Temporal lobe (tissue), 4 donors: ENCODE measurements at places on chromosomes 11 and 22. TPM values are rescaled to one million over a fixed set of nuclear protein-coding genes. Genes with fewer than 3 reads are reported as not detected.

The ARHGAP20 gene
- 52.4 TPM for total RNA-seq

The MPZL2 gene
- total RNA-seq, result 3.0 TPM

The PARVA gene
- total RNA-seq, result 4.2 TPM

The FGF3 gene
- total RNA-seq, result not detected

The SYCE3 gene
- not detected for total RNA-seq

The C11orf98 gene
- total RNA-seq, result 17.2 TPM

The KDELR3 gene
- total RNA-seq, result 1.5 TPM

The RRM1 gene
- 54.3 TPM for total RNA-seq

The IRAG1 gene
- total RNA-seq, result 0.98 TPM

The UQCR10 gene
- total RNA-seq, result 32.5 TPM

The CYP2D6 gene
- 2.0 TPM for total RNA-seq

The DDI1 gene
- total RNA-seq, result not detected

The RCOR2 gene
- total RNA-seq, result 7.9 TPM

The ACCSL gene
- total RNA-seq, result not detected

The CCDC87 gene
- total RNA-seq, result 0.25 TPM

The MMP27 gene
- total RNA-seq, result not detected

The PKNOX2 gene
- 5.4 TPM for total RNA-seq

The TEX12 gene
- 0.49 TPM for total RNA-seq

The MAJIN gene
- total RNA-seq, result not detected

The ACRV1 gene
- total RNA-seq, result 0.25 TPM

The WNT7B gene
- 2.7 TPM for total RNA-seq

The DKK3 gene
- total RNA-seq, result 197 TPM

The MS4A6A gene
- total RNA-seq, result 0.98 TPM

The INPPL1 gene
- total RNA-seq, result 12.8 TPM

The MUC6 gene
- under 0.01 TPM for total RNA-seq

The KIRREL3 gene
- total RNA-seq, result 19.7 TPM

The CTSW gene
- not detected for total RNA-seq

The MPPED2 gene
- 65.6 TPM for total RNA-seq

The XKR3 gene
- not detected for total RNA-seq

The CLCF1 gene
- total RNA-seq, result not detected

The OR2D2 gene
- total RNA-seq, result 0.25 TPM

The CRYBA4 gene
- total RNA-seq, result not detected

The SERPING1 gene
- 11.3 TPM for total RNA-seq

The LRRC74B gene
- not detected for total RNA-seq

The FOLH1 gene
- 1.7 TPM for total RNA-seq

The MDK gene
- 38.1 TPM for total RNA-seq

The ANO3 gene
- total RNA-seq, result 4.2 TPM

The FDXACB1 gene
- 6.4 TPM for total RNA-seq

The CCDC15 gene
- 2.7 TPM for total RNA-seq

The GAB4 gene
- not detected for total RNA-seq

The HBG2 gene
- 915 TPM for total RNA-seq

The SOX10 gene
- 5.2 TPM for total RNA-seq

The PKDREJ gene
- under 0.01 TPM for total RNA-seq

The DAGLA gene
- total RNA-seq, result 7.4 TPM

The TEAD1 gene
- 22.1 TPM for total RNA-seq

The SLC25A45 gene
- total RNA-seq, result 0.74 TPM
